Osteoblast (primary cell): ENCODE measurements at places on chromosomes 5 and 9. TPM values are rescaled to one million over a fixed set of nuclear protein-coding genes. Genes with fewer than 3 reads are reported as not detected.

DNA sequence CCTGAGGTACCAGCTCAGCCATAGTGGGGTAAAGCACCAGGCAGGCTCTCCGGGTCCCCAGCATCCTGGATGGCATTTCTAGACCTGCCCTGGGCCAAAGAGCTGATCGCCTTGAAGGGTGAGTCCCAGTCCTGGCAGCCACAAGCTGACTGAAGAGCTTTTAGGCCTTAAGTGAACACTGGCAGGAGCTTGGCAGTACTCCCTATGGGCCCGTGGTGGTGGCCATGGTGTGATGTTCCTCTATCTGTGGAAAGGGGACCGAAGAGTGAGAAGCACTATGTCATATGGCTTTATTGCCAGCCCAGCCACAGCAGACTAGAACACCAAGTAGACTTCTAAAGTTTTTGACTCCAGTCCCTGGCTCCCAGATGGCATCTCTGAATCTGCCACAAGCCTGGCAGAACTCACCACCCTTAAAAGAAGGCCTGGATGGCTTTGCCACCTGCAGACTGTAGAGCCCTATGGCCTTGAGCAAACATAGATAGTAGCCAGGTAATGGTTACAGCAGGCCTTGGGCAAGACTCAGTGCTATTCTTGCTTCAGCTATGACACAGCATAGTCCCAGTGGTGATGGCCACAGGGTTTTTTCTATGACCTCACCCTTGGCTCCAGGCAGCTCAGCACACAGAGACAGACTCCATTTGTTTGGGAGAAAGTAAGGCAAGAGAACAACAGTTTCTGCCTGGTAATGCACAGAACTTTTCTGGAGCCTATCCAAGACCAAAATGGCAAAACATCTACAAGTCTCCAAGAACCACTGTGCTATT is 801.5 kb upstream of the DMAC1 start:
- H3K27me3 ChIP-seq = no peaks in the 10 kb centered on the region
- no peak overlapping the region for H3K27ac ChIP-seq
- no peaks in the 10 kb centered on the region for H3K36me3 ChIP-seq
- no peak overlapping the region for H3K4me3 ChIP-seq
- H3K4me1 ChIP-seq = no peaks in the 10 kb centered on the region

- H3K4me3 ChIP-seq = no peak overlapping the region
- H3K36me3 ChIP-seq = no peaks in the 10 kb centered on the region
- H3K4me1 ChIP-seq = peaks cover 17% of the 10 kb centered on the region
- H3K27me3 ChIP-seq = no peaks in the 10 kb centered on the region
These were observed 48.9 kb downstream of the PTPN3 start for GRCh38 chr9:109449036-109449798.

- H3K36me3 ChIP-seq = no peaks in the 10 kb centered on the region
- no peaks in the 10 kb centered on the region for H3K27me3 ChIP-seq
- no peaks in the 10 kb centered on the region for H3K4me1 ChIP-seq
- H3K27ac ChIP-seq = no peak overlapping the region
These were observed 174.3 kb downstream of the TAF11L14 start for GRCh38 chr5:17808566-17808965.

GRCh38 chr5:141135030-141135717 is at the start of gene PCDHB5:
PCDHB5 (plus strand) TSS chr5:141135206; CDS start chr5:141135435, 229 bp downstream.
- H3K36me3 ChIP-seq = no peaks in the 10 kb centered on the region
- DNase-seq = no peak
- no peaks in the 10 kb centered on the region for H3K27me3 ChIP-seq
- H3K27ac ChIP-seq = no peak within 1 kb of the TSS
- H3K4me3 ChIP-seq = peak within 1 kb of the TSS; percentile 67

DNA sequence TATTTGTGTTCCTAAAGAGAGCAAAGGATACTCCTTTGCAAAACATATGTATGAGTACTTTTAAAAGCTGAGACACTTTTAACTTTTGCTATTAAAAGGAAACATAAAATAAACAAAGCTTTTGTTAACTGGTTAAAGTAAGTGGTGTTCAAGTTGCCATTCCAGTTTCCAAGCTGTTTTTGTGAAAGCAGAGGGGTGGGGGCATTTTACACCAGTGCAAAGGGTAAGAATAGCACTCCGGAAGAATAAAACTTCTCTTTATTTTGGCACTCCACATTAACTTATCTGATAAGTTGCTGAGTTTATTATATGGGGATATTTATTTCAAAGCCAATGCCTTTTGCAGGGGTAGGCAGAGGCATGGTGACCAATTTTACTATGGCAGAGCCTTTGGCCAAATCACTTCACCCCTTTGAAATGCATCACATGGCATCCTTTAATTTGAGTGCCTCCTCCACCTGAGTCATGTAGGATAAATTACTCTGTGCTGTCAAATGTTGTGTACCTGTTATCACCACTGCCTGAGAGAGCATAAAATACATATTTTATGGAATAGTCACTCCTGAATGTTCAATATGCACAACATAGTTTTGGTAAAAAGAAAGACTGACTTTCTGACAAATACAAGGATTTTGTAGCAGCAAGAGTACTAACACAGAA is 62.9 kb downstream of the MLLT3 start:
- no peaks in the 10 kb centered on the region for H3K36me3 ChIP-seq
- H3K27me3 ChIP-seq = no peaks in the 10 kb centered on the region
- DNase-seq = no peak
- peaks cover 17% of the 10 kb centered on the region for H3K4me1 ChIP-seq
- no peak overlapping the region for H3K4me3 ChIP-seq

- no peak overlapping the region for H3K4me3 ChIP-seq
- no peaks in the 10 kb centered on the region for H3K27me3 ChIP-seq
- no peak for DNase-seq
- H3K27ac ChIP-seq = no peak overlapping the region
- H3K4me1 ChIP-seq = no peaks in the 10 kb centered on the region
These were observed 481.8 kb upstream of the ARRDC3 start for GRCh38 chr5:91864962-91865361.

GRCh38 chr5:141182248-141182647 is at the start of gene PCDHB16:
PCDHB16 (plus strand) TSS chr5:141182387; CDS start chr5:141182560, 173 bp downstream.
- DNase-seq = peak; percentile 71
- peak within 1 kb of the TSS; percentile 42 for H3K4me3 ChIP-seq
- no peaks in the 10 kb centered on the region for H3K36me3 ChIP-seq
- no peaks in the 10 kb centered on the region for H3K4me1 ChIP-seq
- H3K27ac ChIP-seq = no peak within 1 kb of the TSS

DNA sequence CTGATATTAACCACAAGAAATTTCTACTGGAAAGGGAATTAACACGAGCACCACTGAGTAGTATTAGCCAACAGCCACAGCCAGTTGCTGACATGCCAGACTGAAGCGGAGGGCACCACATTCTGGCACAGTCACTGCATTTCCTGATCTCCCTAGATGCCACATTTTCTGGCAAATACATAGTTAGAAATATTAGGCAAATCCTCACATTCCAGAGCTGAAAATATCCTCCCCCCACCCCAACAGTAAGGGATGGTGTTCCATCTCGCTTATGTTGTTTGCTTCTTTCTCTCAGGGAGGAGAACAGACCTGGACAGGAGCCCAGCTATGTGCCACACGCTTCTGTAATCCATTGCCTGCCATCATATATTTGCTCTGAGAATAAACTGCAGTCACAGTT is 32.8 kb upstream of the MCTP1 start:
- H3K27ac ChIP-seq = no peak overlapping the region
- DNase-seq = no peak
- no peaks in the 10 kb centered on the region for H3K36me3 ChIP-seq
- no peak overlapping the region for H3K4me3 ChIP-seq

DNA sequence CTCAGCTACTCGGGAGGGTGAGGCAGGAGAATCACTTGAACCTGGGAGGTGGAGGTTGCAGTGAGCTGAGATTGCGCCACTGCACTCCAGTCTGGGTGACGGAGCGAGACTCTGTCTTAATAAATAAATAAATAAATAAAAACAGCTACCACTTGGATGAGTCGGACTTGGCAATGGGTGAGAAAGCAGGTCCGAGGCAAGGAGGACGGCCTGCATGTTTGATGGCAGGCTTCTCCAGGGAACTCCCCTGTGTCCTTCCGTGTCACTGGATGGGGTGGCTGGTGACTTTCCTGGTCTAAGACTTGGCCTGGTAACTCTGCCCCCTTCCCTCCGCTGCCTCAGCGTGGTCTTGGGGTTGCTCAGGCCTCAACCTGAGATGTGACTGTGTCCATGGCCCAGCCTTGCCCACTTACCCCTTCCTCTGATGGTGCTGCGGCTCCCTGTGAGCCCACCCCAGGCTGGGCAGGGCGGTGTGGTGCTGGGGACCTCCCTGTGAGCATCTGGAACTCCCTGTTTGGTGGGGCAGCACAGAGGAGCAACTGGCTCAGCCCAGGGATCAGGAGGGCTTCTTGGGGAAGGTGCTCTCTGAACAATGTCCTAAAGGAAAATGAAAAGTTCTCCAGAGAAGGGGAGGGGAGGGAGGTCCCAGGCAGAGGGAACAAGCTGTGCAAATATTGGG is 62.5 kb upstream of the PSD2 start:
- H3K27ac ChIP-seq = no peak overlapping the region
- H3K36me3 ChIP-seq = no peaks in the 10 kb centered on the region
- DNase-seq = peak; percentile 22
- H3K27me3 ChIP-seq = no peaks in the 10 kb centered on the region
- H3K4me1 ChIP-seq = no peaks in the 10 kb centered on the region

DNA sequence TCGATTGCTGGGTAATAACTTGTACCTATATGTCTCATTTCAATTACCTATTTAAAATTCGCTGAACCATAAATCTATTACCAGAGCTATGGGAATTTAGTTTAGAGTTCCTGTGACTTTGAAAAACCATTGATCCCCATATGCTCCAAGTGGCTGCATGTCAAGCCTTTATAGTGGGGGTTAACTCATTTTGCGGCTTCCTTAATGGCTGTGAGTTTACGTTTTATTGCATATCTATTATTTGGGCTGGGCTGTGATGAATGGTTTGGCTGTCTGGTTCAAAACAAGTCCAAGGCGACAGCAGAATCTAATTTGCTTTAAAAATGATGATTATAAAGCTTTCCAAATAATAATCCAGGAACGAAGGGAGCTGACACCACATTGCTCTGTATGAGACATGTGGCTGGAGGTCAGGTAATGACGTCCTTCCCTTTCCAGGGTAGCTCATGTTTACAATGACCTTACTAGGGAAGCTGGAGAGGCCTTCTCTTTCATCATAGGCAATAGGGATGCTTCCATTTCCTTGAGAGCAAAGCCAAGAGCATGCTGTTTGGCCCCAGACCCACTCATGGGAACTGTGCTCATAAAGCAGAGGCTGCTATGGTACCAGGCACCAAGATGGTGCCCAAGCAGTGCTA is 258.3 kb downstream of the HSPA4 start:
- no peak overlapping the region for H3K4me3 ChIP-seq
- H3K4me1 ChIP-seq = no peaks in the 10 kb centered on the region

DNA sequence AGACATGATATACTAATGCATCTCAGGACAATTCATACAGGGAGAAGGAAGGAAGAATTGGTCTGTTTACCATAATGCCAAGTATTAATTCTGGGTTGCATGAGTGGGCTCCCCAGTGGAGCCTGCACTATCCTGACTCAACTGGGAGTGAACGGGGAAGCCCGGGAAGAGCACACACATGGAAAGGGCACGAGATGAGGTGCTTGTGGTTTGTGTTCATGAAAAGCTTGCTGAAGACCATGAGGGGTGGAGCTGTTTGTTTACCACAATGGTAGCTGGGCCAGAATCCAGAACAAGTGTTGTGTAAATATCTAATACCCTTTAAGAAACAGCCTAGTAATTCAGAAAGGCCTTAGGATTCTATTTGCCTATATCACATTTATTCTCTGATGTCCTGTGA is 44.6 kb downstream of the POC5 start:
- DNase-seq = no peak
- H3K4me3 ChIP-seq = no peak overlapping the region
- peaks cover 7% of the 10 kb centered on the region for H3K4me1 ChIP-seq
- no peak overlapping the region for H3K27ac ChIP-seq
- H3K36me3 ChIP-seq = no peaks in the 10 kb centered on the region

The ADAMTSL2 gene
- under 0.01 and 0.29 TPM in 2 replicates for total RNA-seq

The NIM1K gene
- total RNA-seq = 0.88 and 1.1 TPM in 2 replicates

The EGFLAM gene
- 11.2 and 13.8 TPM in 2 replicates for total RNA-seq

The HAVCR2 gene
- 0.59 and 0.72 TPM in 2 replicates for total RNA-seq

The NTNG2 gene
- total RNA-seq = 9.4 and 13.0 TPM in 2 replicates

The AK8 gene
- 0.59 and 1.1 TPM in 2 replicates for total RNA-seq

The TRIM7 gene
- total RNA-seq = 0.29 and 0.72 TPM in 2 replicates
